ENCODE measurements at places on chromosomes 3 and 15.
A peak's percentile ranks its signal among the peaks of the same experiment; 100 is the strongest.

DNA sequence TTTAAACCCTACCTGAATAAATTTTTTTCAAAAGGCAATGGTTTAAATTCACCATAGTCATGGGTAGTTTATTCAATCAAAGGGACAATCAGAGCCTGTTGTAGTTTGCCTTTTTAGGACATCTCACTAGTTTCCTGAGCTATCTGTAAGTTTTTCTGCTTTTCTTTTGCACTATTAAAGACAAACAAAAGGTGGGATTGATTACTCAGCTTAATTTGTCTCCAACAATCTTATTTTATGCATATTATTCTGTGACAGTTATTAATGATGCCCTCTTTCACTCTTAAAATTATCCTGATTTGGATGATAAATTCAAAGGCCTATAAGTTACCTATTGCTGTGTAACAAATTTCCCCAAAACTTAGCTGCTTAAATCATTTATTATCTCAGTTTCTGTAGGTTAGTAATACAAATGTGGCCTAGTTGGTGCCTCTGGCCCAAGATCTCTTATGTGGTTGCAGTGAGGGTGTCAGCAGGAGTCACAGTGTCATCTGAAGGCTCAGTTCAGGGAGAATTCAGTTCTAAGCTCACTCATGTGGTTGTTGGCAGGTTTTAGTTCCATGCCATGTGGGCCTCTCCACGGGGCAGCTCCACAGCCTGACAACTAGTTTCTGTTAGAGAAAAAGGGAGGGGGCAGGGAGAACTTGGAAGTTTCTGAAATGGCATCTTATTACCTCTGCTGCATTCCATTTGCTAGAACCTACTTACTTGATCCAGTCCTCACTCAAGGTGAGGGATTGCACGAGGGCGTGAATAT is 16.0 kb downstream of the ARMC8 start:
- DNase-seq, result no peak

DNA sequence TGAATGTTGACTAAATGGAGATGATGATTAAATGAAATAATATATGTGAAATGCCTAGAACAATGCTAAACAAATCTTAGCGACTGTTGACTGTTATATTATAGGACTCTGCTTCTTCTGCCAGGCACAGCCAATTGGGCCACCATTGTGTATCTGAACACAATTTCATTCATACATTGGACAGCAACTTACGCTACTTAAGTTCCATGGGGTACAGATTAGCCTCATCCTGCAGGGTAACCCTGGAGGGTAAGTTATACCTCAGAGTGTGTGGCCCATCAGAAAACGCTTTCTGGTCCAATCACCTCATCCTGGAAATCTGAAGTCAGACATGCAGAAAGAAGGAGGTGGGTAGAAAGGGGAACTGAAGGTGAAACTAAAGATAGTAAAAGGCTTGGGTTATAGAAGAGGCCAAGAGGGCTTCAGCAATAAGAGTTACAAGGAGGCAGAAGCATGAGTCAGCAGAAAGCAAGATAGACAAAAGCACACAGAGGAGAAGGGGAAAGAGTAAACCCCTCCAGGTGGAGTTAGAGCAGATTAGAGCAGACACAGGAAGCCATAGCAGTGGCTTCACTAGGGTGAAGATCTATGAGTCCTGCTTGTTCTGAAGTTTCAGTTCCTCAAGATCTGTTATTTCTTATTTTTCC is 119.3 kb upstream of the SLC24A5 start:
- no peak for DNase-seq

- DNase-seq, result peak; percentile 56
Measured at GRCh38 chr3:168885028-168885427, 778.5 kb downstream of the MECOM start.

- DNase-seq, result no peak
Measured at GRCh38 chr15:84934942-84935729, 46.5 kb upstream of the PDE8A start.

GRCh38 chr15:39180030-39180429 is 400.8 kb upstream of the THBS1 start:
- no peak for DNase-seq

Data from myocyte (in vitro differentiated cells).